Naive B cell (primary cell): ENCODE measurements at places on chromosomes 4 and X. TPM values are rescaled to one million over a fixed set of nuclear protein-coding genes. Genes with fewer than 3 reads are reported as not detected.

Gene ADRA2C
- not detected for polyA plus RNA-seq

Gene ADH1B
- polyA plus RNA-seq = not detected

Gene RBM46
- polyA plus RNA-seq = not detected

Gene CXCL13
- polyA plus RNA-seq = not detected

Gene CXCL3
- polyA plus RNA-seq = not detected

Gene KCNE5
- polyA plus RNA-seq = not detected

Gene CLDN22
- not detected for polyA plus RNA-seq

Gene SSX4B
- polyA plus RNA-seq = not detected

Gene PABPC5
- not detected for polyA plus RNA-seq

Gene PAGE2B
- polyA plus RNA-seq = not detected
